Activated naive CD4-positive, alpha-beta T cell (primary cell): ENCODE measurements at places on chromosomes 2 and 18.

DNA sequence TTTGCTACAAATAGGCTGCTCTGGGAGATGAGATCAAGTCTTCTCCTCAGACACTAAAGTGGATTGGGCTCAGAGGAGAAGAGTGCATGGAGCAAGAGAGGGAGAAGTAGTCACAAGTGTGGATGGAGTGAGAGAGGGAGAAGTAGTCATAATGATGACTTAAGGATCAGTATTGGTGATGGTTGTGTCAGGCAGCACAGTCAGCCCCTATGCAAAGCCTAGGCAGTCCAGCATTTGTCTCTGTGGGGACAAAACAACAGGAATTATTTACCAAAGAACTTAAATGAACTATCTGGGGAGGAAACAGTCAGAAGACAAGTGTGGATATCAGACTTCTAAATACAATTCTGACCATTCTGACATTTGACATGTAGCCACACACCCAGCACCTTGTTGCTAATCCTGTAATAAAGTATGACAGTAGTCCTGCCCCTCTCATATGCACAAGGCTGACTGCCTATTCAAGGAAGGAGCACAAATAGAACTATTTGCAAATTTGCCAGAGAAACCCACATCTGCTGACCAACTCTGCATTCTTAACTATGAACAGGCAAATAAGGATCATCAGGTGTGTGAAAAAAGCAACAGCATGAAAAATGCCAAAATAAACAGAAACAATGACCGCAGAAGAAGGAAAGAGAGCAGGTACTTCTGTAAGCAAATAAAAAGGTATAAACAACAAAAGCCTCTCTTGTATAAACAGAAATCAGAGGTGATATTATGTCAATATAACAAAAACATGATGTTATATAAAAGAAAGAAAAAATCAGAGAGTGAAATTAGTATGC is 1597.9 kb upstream of the ACVR2A start:
- no peak for DNase-seq

- DNase-seq: no peak
These were observed 47.4 kb downstream of the ZNF385B start for GRCh38 chr2:179814050-179814449.

DNA sequence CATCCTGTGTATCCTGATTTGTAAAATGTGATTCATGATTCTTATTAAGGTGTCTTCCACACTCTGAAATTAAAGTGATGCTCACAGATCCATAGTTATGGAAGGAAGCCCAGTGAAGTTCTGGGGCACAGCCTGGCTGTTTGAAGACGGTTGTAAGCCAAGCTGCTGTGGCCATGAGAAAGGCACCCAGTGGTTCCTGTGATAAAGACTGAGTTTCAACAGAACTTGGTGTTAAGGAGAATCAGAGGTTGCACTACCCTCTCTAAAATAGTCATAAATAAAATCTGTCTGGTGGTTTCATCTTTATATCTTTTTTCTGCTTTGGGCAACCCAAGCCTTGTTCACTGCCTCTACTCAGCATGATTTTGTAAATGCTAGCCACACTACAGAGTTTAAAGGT is 32.2 kb upstream of the SPOPL start:
- DNase-seq: no peak

DNA sequence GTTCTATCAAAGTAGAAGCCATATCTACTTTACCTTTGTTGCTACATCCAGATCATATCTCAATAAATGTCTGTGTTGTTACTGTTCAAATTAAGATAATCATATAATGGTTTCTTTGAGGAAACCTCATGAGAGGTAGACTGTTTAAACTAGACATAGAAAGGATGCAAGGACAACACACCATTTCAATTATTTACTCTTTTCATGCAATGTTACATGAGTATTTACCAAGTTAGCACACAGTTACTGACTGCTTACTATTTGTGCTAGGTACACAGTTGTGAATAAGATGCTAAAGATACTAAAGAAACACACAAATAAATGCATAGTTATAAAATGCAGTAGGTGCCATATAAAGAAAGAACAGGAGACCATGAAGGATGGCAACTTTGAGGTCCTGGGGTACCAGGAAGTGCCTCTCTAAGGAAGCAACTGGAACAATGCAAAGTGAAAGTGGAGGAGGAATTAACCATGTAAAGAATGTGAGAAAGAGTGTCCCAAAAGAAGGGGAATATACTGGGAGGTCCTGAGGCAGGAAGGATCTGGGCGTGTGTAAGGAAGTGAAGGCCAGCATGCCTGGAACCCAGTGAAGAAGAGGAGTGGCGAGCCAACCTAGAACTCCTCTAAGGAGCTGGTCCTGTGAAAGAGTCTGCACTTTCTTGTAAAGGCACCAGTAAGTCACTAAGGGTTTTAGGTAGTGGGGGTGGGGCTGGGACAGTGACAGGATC is 39.4 kb downstream of the RBMS1 start:
- no peak for DNase-seq

GRCh38 chr2:202426751-202427150 is 50.6 kb downstream of the BMPR2 start:
- DNase-seq: no peak

GRCh38 chr2:231276987-231277386 is 78.6 kb downstream of the ARMC9 start:
- DNase-seq: no peak

- DNase-seq: no peak
These were observed 232.9 kb downstream of the GULP1 start for GRCh38 chr2:188524519-188525113.

DNA sequence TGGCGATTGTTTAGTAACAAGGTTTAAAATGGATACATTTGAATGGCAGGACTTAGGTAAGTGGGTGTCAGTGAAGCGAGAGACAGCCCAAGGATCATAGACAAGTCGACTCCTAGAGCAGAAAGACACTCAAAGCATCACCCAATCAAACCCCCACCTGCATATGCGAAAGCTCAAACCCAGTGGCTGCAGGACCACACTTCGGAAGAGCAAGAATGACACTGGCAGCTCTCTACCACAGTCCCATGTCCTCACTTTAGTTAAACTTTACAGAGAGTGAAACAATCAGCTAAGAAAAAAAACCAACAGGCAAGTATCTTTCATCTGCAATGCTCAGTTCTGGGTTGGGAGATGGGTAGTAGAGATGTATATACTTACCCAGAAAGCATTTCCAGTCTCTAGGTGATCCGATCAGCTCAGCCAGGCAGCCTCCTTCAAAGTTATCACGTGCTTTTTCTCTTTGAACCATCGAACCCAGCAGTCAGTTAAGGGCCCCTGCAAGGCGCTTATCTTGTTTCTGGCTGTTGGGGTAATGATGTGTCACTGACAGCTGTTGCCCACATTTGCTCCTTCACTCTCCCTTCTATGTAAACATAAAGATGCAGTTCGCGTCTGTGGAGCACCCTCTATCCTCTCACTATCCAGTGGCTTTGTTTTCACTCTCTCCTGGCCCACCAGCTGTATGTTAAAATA is 357.5 kb upstream of the ID2 start:
- no peak for DNase-seq

GRCh38 chr2:38163579-38163978 is 87.6 kb upstream of the CYP1B1 start:
- no peak for DNase-seq

DNA sequence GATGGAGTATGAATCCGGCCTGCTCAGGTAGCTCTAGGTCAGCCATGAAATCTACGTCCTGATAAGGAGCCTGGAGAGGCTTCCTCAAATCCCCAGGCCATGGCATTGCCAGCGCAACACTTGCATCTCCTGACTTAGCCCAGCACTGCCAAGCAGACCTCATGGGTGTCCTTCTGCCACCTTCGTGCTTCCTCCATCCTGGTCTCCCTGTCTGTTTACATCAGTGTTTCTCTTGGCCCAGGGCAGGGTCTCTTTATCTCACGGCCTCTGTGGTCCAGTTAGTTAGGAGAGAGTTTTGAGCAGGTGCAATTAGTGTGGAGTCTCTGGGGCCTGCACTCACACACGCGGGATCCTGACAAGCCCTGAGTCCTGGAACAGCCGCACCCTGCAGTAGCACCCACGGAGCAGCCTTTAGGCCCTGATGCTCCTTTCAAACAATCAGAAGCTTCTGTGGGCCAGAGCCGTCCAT is 193.1 kb upstream of the ARL4C start:
- no peak for DNase-seq

GRCh38 chr2:77867146-77867545 is 345.0 kb upstream of the LRRTM4 start:
- DNase-seq: no peak

DNA sequence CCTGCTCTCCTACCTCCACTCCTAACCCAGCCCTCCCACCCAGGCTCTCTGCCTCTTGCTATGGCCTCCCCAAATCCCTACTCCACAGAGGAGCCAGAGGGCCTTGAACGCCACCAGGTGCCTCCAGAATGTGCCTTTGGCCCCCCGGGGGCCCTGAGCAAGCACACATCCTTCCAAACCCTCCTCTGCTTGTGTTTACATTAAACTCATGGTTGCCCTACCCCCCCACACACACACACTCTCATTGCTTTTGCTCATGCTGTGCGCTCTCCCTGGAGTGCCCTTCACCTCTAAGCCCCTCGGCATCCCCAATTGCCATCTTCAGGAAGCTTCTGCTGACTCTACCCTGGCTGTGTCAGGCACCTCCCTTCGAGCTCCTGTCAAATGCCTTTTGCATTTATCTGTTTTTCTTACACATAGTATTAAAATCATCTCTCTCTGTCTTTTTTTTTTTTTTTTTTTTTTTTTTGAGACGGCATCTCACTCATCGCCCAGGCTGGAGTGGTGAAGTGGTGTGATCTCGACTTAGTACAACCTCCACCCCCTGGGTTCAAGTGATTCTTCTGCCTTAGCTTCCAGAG is 16.3 kb upstream of the TET3 start:
- DNase-seq: no peak

GRCh38 chr2:201781557-201782051 is 871 bp upstream of the ALS2 start:
- DNase-seq: no peak

DNA sequence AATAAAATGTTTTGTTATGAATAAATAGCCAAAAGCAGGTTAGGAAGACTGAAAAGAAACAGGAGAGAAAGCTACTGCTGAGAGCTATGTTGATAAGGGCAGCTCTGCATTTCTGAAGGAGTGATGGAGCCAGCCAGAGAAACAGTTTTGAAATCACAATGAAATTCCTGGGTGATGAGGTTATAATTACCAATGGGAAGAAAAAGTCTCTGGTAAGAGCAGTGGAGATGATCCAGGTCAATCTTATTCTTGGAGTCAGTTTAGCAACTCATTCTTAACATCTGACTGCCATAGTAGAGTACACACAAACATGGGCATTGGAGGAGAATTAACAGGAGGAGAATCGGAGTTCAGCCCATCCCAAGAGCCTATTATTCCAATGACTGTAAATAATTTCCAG is 2.4 kb downstream of the ALKAL2 start:
- DNase-seq: no peak

GRCh38 chr2:178506524-178506923 is 26.3 kb downstream of the PLEKHA3 start:
- no peak for DNase-seq

GRCh38 chr2:188085421-188085820 is 206.3 kb upstream of the GULP1 start:
- no peak for DNase-seq

- DNase-seq: no peak
These were observed 13.8 kb downstream of the NBAS start for GRCh38 chr2:15547115-15547876.

- DNase-seq: no peak
These were observed 77.8 kb downstream of the SCN9A start for GRCh38 chr2:166297951-166298350.

DNA sequence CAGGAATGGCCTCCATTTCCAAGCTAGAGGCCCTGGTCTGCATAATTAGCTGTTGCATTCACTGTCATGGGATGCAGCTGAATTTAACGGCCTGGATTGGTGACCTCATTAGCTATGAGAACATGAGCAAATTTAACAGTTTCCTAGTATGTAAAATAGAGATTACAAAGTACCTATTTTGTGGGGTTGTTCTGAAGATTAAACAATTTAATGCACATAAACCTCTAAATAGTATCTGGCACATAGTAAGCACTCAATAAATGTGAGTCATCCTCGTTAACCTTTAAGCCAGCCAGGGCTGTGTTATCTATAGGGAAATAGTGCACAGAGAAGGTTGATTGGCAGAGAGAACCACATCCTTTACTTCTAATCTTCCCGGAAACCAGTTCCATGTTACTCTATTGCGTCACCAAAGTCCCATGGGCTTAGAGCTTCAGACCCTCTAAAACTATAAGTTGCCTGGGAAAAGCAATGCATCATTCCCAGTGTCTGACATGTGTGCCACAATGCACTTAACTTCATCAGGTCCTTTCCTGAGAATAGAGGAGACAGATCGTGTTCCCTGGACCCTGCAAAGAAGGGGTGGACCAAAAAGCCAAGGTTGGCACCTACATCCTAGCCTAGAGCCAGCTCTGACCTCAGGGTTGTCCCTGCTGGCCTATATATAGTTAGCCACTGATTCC is 196.5 kb downstream of the LNPK start:
- DNase-seq: no peak

DNA sequence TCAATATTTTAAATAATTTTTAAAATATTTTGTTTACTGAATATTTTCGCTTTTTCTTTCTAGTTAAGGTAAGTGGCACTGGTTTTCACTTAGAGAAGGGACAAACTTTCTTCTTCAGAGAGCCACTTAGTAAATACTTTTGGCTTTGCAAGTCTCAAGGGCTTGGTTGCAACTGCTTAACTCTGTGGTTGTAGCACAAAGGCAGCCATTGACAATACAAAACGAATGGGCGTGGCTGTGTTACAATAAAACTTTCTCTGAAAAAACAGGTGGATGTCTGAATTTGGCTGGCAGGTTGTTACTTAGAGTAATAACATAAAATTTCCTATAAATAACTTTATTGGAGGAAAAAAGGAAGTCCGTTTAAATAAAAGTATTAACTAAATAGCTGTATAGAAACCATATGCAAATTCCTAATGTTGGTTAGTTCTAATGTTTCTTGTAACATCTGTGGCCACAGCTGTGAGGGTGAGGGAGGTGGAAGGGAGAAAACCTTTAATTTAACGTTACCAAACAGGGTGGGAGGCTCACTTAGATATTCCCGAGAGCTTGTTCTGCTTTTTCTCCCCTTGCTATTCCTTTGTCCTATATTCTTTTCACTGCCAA is 62.4 kb upstream of the TNP1 start:
- DNase-seq: no peak

GRCh38 chr2:139836769-139837168 is 1056.6 kb upstream of the NXPH2 start:
- DNase-seq: no peak

- DNase-seq: no peak
These were observed 560.2 kb downstream of the LRP1B start for GRCh38 chr2:141570474-141571131.

DNA sequence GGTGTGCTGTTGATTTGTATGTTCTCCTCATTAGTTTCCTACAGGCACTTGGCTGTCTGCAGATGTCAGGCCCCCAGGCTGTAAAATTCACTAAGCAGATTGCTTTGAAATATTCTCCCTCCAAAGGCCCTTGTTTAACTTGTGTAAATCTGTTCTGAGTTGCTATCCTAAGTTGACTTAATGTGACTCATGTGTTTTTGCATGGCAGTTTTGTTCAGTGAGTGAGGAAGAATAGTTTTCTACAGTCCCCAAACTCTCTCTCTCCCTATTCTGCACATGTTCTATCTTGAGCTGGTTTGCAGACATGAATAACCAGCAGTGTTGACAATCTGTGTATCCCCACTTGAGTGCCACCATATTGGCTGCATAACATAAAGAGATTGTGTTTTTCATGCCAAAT is 1005.4 kb upstream of the DDX18 start:
- no peak for DNase-seq

- peak; percentile 32 for DNase-seq
These were observed 172.6 kb downstream of the TCF4 start for GRCh38 chr18:55415258-55415871.

GRCh38 chr2:9914384-9915065 is 37.0 kb upstream of the GRHL1 start:
- DNase-seq: no peak

GRCh38 chr2:16013359-16013911 is 73.1 kb downstream of the MYCN start:
- no peak for DNase-seq
